ENCODE measurements at places on chromosomes 16 and 17. TPM values are rescaled to one million over a fixed set of nuclear protein-coding genes. Genes with fewer than 3 reads are reported as not detected.

DNA sequence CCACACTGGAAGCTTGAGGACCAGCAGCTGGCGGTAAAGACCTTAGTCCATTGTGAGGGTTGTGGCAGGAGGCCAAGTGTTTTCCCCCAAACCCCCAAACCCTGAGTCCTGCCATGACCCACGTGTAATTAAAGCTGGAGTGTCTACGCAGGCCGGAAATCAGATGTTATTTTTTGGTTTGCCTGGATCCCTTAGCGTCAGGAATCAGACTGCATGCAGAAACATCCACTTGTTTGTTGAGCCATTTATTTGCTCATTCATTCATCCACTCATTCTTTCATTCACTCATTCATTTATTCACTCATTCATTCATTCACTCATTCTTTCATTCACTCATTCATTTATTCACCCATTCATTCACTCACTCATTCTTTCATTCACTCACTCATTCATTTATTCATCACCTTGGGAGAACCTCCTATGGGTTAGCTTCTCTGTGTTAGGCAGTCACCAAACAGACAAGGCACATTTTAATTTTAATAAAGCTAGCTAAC is 313.1 kb downstream of the MAF start:
- no peak for DNase-seq

GRCh38 chr17:79539944-79540705 is 70.7 kb downstream of the RBFOX3 start:
- peak; percentile 38 for DNase-seq

Gene TEX14
- total RNA-seq: 6.8 TPM

- DNase-seq: no peak
These were observed 47.7 kb upstream of the LCMT1 start for GRCh38 chr16:25063865-25064264.

DNA sequence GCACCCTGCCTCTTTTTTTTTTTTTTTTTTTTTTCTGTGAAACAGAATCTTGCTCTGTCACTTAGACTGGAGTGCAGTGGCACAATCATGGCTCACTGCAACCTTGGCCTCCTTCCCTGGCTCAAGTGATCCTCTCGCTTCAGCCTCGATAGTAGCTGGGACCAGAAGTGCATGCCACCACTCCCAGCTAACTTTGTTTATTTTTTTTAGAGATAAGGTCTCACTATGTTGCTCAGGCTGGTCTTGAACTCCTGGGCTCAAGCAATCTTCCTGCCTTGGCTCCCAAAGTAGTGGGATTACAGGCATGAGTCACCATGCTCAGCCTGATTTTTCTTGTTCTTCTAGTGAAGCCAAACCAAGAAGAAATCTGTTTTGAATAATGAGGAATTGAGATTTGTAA is 25.0 kb downstream of the CDK12 start:
- no peak for DNase-seq

DNA sequence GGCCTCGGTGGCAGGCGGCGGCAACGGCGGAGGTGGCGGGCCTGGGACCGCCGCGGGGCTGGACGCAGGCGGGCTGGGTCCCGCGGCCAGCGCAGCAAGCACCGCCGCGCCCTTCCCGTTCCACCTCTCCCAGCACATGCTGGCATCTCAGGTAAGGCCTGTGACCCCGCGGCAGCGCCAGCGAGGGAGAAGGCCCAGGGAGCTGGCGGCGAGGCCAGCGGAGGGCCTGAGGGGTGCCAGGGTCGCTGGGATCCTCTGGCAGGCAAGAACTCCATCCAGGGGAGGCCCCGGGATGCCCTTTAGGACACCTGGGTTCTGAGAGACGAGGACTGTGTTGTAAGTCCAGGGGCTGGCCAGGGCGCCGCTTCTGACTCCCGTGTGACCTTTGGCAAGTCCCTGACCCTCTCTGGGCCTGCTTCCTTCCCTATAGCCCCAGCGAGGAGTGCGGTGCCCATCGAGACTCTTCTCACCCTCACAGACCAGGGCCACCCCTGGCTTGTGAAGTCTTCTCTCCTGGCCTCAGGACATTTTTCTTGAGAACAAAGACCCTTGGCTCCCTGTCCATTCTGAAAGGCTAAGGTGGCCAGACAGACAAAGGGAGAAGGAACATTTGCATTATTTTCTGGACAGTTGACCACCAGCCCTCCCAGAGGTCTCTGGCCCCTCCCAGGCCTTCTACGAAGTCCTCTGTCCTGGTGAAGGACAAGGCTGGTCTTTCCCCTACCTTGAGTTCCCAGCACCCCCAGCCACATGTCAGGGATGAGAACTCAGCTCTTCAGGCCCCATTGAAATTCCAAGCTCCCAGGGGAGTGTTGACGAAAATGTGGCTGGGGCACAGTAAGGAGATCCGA is 6.3 kb downstream of the TBX2 start:
- DNase-seq: peak; percentile 46

- DNase-seq: no peak
These were observed 4.5 kb downstream of the ALKBH5 start for GRCh38 chr17:18187821-18188761.

GRCh38 chr16:77548766-77549165 is 113.9 kb upstream of the ADAMTS18 start:
- DNase-seq: no peak

DNA sequence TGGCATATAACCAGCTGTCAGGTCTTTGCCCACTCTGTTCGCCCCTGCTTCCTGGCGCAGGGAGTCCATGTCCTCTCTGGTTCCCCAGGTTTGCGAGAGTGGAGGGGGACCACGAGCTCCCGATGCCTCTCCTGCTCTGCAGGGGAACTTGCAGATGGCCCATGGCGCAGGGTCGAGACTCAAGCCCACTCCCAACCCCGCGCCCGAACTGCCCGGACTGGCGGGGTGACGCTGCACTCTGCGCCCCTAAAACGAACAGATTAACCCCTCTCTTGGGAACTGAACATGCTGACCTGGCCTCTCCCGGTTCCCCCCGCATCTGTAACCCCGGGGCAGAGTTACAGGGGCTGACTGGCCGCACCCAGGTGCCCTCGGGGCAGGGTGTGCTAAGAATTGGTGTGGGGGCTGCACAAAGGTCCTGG is 681 bp upstream of the PLA2G15 start:
- peak; percentile 49 for DNase-seq

Gene MPV17L
- 1.4 TPM for total RNA-seq

Data from lower lobe of right lung (tissue), 2 donors.